Esophagus squamous epithelium (tissue), 5 donors: ENCODE measurements at places on chromosomes 5 and 9.

GRCh38 chr5:3190433-3190832 is 405.2 kb upstream of the IRX1 start:
- DNase-seq, result no peak

DNA sequence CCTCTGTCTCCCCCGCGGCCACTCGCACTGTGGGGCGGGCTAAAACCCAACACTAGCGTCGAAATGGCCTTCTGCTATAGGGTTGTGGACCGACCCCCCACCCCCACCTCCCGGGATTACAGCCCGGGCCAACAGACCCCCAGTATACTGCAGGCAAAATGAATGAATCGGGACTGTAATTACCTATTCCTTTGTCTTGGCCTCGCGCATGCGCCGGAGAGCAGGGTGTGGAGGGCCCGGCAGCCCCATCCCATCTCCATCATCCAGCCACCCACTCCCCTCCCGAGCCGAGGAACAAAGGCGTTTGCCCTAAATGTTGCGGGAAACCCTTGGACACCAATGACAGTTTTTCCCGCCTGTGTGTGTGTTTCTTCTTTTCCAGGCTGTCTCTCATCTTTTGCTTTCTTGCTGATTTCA is 1.6 kb downstream of the BASP1 start:
- DNase-seq, result no peak

DNA sequence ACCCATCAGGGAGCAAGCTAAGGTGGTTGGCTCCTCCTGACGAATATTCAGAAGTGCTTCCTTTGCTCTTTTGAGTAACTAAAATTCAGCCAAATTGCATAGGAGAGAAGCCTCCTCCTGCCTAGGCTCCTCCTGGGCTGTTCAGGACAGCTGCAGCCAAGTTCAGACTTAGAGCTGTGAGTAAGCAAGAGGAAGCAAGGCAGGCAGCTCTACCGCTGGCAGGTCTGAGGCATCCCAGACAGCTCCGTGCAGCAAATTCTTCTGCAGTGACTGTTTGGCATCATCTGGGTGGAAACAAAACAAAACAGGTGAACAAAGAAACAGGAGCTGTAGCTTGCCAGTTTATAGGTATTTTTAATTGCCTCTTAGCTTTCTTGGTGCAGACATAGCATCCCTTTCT is 421.0 kb downstream of the GADD45G start:
- no peak for DNase-seq

DNA sequence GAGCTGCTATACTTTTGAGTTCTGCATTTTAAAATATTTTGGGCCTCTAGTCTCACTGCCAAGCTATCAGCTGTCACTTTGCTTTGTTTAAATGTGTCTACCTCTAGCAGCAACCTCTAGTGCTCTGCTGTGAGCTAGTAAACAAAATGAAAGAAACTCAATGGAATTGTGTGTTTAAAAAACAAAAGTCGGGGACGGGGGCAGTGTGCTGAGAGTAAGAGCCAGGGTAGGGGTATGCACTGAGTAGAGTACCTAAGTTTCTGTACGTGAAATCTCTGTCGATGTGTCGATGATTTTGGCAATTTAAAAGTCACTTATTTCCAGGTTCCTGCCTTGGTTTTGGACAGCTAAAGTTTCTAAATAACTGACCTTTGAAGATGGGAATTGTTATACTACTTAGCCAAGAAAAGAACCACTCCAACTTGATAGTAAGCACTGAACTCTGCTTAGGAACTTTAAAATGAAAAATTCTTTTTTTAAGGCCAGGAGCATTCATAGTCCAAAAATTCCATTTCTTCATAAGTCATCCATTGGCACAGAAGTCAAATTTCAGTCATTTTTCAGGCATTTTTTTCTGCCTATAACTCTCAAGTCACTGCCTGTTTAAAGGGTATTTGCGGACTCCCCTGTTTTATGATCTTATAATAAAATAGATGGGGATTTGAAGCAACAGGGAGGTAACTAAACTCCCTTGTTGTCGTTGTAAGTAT is 111.5 kb downstream of the SAXO1 start:
- DNase-seq, result no peak

- no peak for DNase-seq
These were observed 20.1 kb downstream of the SREK1 start for GRCh38 chr5:66164044-66164790.

DNA sequence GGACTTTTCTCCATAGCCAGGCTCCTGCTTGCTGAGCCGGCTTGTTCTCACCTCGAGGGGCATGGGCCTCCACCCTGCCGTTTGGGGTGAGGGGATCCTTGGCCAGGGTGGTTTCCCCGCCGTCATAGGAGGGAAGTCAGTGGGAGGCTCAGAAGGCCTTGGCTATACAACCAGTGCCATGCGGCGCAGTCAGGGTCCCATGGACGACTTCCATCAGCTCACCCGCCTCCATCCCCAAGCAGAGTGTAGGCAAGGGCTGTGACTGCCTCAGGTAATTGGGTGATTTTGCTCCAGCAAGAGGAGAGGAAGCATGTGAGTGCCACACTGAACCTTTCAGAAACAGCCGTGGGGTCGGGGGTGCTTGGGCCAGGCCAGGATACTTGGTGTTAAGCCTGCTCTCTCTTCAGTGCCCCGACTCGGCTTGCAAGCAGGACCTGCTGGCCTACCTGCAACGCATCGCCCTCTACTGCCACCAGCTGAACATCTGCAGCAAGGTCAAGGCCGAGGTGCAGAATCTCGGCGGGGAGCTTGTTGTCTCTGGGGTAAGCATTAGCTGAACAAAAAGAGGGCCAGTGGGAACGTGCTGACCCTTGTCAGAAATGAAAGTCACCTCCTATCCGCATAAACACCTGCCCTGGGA is 57.2 kb upstream of the LRRTM2 start:
- DNase-seq, result no peak

DNA sequence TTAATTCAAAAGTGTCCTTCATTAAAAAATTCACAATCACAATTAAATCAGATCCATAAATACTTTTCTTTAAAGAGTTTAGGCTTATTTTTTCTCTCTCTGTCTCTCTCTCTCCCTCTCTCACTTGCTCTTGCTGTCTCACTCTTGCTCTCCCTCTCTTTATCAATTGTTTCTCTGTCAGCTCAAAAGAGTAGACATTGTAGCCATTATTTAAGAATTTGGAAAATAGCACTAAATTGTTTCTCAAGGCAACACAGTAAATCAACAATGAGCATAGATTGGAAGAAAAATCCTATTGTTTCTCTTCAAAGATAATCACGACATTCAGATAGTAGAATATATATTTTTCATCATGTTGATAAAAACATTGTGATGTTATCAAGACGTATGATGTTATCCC is 1114.0 kb downstream of the PTPRD start:
- no peak for DNase-seq

GRCh38 chr5:13866792-13867191 is 77.7 kb downstream of the DNAH5 start:
- no peak for DNase-seq

DNA sequence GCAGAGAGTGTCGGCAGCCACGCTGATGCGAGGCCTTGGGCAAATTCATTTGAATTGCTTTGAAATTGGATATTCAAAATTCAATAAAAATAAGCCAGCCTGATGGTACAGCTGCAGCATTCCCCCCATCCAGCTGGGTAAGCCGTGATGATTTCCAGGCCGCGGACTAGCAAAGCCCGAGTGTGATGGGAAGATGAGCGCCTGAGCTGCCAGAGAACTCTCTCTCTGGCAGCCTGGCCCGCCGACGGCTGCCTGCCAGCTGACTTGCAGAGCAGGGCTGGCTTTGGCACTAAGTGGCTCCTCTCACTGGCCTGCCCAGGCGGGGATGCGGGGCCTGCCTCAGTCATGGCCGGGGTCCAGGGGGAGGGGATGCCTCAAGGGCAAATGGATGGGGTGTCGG is 268.3 kb upstream of the WWC1 start:
- DNase-seq, result no peak

DNA sequence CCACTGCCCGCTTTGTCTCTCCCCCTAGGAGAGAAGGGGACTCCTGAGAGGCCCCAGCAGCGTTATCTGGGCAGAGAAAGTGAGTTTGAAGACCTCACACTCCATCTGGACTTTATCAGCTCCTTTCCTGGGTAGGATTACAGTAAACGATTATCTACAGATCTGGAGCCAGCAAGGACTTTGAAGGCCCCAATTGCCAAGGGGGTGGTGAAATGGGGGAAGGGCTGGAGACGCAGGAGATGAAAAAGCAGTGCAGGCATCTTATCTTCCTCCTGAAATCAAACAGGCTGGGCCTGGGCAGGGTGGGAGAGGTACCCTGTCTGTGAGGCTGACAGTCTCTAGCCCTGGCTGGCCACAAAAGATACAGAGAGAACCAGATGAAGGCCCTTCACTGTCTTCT is 105.8 kb upstream of the MSX2 start:
- DNase-seq, result no peak

- no peak for DNase-seq
These were observed 642 bp upstream of the ITGA1 start for GRCh38 chr5:52786949-52787599.

DNA sequence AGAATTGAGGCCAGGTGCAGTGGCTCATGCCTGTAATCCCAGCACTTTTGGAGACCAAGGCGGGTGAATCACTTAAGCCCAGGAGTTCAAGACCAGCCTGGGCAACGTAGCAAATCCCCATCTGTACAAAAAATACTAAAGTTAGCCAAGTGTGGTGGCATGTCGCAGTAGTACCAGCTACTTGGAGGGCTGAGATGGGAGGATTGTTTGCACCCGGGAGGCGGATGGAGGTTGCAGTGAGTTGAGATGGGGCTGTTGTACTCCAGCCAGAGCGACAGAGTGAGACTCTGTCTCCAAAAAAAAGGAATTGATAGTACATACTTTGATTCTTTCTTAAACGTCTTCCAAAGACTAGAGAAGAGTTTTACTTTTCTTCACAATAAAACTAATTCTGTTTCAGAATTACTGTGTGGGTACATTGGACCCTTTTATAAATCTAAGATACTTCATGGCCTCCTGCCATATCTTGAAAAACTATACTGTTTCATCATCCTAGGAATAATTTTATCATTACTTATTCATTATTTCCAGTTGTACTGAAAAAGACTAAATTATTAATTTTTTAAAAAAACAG is 132.0 kb upstream of the GRHPR start:
- no peak for DNase-seq

- DNase-seq, result no peak
These were observed 117.3 kb upstream of the FGF10 start for GRCh38 chr5:44506561-44506960.

GRCh38 chr5:119290161-119290569 is 65.7 kb upstream of the TNFAIP8 start:
- no peak for DNase-seq

DNA sequence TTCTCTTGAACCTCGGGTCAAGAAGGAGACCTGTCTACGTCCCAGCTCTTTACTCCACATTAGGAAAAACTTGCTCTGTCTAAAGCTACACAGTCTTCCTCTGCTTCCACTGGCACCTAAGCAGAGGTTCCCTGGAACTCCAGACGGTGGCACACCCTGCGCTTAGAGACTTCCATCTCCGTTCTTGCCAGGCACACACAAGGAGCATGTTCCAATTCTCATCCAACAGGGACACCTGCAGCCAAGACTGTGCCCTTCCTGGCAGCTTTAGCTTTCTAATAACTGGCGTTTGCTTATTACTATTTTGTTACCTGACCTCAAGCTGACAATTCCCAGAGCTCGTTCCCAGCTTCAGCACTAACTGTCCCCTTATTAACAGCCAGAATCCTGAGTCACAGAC is 16.0 kb downstream of the CAPSL start:
- DNase-seq, result no peak

DNA sequence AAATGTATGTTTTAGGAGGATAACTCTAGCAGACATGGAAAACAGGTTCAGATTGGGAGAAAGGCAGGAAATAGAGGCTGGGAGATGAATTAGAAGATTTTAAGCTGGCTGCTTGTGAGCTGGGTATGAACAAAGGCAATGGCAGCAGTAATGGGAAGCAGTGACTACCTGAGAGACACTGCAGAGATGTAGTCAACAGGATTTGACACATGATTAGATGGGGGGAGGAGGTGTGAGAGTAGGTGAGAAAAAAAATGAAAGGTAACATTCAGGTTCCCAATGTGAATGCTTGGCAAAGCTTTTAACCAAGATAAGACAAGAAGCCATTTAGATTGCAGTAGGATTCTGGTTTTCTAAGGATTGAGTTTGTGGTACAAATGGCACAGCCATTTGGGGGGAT is 22.8 kb upstream of the IFNE start:
- no peak for DNase-seq

- DNase-seq, result no peak
These were observed 54.2 kb downstream of the FNBP1 start for GRCh38 chr9:129988607-129989361.

DNA sequence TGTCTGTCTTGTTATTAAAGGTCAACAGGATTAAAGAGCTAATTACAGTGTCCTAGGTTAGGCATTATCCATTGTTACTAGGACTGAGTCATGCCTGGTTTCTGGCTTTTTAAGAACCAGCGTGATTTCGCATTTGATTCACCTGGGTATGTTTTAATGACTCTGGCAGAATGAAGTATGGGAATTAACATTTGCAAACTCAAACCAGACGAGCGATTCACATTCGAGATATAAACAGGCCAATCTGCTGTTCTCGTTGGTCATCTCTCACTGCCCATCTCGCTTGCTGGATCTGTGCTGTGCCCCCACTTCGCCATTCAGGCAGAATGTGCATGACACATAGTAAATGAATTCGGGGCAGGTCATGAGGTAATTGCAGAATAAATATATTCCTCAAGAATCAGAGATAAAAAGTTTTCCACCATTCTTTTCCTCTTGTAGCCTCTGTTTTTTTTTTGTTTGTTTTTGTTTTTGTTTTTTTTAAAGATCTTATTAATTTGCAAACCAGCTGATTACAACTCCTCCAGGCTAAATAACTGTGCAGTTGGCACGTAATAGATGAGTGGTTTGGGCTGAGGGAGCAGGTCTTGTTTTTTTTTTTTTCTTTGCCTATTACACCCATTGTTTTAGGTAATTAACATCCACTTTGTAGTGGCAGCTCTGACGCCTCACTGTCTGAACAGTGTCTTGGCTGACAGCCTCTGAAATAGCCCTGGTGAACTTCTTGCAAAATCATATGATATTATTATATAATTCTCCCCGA is 313.5 kb upstream of the MSX2 start:
- no peak for DNase-seq

DNA sequence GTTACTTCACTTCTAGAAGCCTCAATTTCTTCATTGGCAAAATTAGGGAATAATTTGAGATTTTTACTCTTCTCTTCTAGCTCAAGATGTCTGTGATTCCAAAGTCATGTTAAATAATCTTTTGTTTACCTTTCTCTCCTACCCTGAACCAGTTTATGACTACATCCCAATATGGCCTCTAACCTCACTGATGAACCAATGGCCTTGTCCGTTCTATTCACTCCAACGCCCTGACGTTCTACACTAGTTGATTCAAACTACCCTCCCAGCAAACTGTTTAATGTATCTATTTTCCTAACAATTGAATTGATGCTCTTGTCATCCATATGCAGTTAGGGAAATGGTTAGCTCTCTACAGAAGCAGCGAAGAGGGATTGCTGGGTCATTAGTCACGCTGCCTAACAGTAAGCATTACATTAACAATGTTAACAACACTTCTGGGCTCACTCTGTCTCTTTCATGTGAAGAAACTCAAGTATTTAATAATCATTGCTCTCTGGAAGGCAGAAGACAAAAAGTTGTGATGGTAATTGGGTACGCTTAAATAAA is 38.0 kb downstream of the RAPGEF1 start:
- no peak for DNase-seq
